ENCODE measurements at places on chromosomes 3 and 15.

DNA sequence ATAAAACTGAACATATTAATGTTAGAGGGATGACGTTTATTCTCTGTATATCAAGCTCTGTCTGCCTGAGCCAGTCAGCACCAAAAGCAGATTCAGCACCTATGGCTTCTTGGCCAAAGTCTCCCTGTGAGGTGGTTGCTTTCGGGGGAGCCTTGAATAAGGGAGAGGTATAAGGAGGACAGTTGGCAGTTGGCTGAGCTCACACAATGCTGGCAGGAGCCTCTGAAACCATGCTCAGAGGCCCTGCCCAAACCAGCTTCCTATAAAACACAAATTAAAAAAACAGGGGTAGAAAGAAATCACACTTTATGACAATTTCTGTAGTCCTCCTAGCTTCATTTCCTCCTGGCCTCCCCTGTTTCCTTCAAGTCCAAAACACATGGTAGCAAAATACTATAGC lies 18.8 kb downstream of the ARHGEF3 start:
- DNase-seq: no peak

- no peak for DNase-seq
These were observed 92.9 kb upstream of the PRR23E start for GRCh38 chr3:127099982-127100381.

DNA sequence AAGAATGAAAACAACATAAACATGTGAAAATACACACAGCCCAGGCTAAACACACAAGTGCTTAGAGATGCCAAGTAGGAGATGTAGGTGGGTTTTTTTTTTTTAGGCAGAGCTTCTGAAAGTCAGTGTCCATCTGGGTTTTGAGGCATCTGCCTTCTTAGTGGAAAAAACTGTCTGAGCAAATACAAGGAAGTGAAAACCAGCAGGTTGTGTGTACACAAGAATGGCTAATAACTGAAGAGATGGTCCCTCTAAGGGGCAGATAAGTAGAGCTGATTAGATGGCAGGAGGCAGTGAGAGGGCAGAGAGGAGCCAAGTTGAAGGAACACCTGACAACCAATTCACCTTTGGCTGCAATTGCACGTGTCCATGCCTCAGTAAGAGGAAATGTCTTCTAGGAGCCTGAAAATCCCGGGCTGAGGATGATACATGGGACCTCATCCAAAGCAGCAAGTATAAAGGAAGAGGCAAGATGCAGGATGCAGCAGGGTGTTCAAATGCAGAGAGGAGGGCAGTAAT lies 34.9 kb downstream of the CYP19A1 start:
- DNase-seq: no peak

- DNase-seq: no peak
These were observed 272.6 kb downstream of the SUCLG2 start for GRCh38 chr3:67381667-67382272.

DNA sequence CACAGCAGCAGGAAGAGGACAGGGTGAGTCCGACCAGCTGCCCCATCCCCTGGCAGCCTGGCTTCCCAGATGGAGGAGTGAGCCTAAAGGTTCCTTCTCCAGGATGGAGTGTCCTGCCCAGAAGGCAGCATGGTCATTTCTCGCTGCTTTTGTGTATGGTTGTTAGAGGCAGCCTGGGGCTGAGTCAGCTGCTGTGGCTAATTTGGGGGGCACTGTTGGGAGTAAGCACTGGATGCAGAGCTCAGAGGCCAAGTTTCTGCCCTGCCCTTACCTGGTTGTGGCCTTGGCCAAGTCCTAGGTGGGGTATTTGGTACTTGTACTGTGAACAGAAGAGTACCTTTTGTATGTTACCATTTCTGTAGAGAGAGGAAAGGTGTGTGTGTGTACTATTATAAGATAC lies 78.6 kb downstream of the ADAMTS7 start:
- no peak for DNase-seq

DNA sequence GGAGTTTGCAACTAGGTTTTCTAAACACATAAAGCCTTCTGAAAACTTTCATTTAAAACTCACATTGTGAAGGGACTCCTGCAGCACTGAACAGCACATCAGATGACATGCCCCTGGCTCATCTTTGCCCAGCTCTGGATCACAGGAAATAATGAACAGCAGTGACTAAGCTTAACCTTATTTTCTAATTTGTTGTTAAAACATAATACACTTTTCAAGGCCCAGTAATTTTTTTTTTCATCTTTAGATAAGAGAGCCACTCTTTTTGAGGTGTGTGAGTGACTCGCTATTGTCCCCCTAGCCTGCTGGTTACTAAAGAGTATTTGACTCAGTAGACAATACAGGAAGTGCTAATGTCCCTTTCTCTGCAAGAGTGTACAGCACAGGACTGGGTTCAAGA lies 204.0 kb downstream of the OSBPL10 start:
- DNase-seq: no peak

GRCh38 chr3:148255981-148256969 lies 441.4 kb upstream of the AGTR1 start:
- no peak for DNase-seq

DNA sequence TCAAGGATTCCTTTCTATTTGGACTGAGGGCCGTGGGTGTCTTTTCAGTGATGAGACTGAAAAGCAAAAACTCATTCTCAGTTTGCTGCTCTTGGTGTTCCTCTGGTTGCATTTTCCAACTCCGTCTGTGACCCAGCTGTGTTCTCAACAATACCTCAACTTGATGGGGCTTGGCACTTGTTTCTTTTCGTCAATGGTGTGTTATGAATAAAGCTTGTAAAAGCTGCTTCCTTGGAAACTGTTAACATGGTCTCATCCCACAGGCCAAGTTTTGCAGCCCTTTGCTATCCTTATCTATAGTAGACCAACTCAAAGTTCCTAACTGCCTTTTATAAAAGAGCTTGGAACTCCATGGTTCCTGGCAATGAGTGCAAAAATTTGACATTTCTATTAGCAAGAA lies 142.5 kb upstream of the UBE2E1 start:
- DNase-seq: no peak

DNA sequence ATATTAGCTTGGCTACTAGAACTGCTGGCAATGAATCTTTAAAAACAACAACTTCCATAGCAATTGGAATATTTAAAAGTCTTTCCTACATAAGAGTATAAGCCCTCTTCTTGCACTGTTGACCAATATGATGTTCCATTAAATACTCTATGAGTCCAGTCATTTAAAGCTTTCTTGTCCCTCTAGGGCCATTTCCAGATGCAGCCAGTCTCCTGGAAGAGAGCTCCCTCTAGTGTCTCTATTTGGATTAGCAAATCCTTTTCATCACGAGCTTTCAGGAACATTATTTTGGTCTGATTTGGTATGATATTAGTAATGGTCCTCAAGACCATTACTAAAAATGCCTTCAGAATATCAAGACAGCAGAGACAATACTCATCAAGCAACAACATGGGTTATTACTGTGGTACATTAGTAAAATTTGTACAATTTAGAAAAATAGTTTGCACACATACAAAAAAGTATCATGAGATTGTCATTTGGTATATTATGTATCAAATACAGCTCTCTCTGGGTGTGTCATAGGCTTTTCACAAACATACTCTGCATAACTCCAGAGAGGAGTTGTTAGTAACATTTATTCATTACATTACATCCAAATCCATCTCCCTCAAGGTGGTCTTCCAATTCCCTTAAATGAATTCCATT lies 101.3 kb downstream of the DPH6 start:
- no peak for DNase-seq

GRCh38 chr15:85723960-85724945 lies 70.5 kb downstream of the KLHL25 start:
- DNase-seq: no peak

- DNase-seq: no peak
These were observed 140.7 kb downstream of the PLCH1 start for GRCh38 chr3:155604126-155604525.

- DNase-seq: no peak
These were observed 69.0 kb downstream of the COL6A5 start for GRCh38 chr3:130414457-130414856.

Measured in SIG-M5 (cell line).